ENCODE measurements at places on chromosomes 7 and 10.

DNA sequence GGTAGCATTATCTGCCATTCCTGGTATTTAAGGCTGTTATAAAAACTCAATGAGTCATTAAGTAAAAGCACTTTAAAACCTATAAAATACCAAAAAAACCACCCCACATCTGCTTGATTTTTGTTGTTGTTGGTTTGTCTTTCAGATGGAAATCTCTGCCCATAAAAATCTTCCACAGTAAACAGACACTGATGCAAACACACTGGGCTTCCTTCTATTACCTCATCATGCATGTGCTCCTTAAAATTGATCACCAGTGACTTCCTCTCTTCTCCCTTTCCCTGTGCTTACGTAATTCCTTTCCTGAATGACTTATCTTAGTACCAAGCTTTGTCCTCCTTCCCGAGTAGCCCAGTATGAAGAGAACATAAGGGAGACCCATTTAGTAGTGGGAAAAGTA is 167.2 kb downstream of the EVX1 start:
- DNase-seq: no peak

- no peak for DNase-seq
Observed at GRCh38 chr10:89064748-89065147, 74.2 kb downstream of the FAS start.

GRCh38 chr10:48213047-48213446 is 61.4 kb downstream of the FRMPD2 start:
- DNase-seq: no peak

- DNase-seq: no peak
Observed at GRCh38 chr10:12535656-12536055, 186.3 kb downstream of the CAMK1D start.

GRCh38 chr10:99524736-99525380 is 7.9 kb upstream of the NKX2-3 start:
- DNase-seq: no peak

All from nucleus accumbens (tissue), 56 donors.